ENCODE measurements at places on chromosomes 7 and 10.

DNA sequence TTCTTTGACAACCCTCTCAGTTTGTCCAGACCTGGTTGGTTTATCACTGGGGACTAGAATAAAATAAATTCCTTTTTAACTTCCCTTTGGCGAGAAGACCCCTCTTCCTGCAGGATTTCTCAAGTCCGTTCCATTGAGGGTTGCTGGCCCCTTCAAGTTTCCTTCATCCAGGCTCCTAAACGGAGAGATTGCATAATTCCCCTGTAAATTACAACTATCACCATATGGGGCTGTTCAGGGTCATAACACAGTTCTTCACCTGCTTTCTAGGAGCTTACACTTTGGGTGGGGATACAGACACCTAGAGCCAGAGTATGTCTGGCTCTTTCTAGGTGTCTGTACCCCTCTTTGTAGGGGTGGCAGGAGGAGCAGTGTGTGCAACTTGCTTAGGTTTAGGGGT, 3.3 kb upstream of the COPS6 start:
- DNase-seq, result no peak

DNA sequence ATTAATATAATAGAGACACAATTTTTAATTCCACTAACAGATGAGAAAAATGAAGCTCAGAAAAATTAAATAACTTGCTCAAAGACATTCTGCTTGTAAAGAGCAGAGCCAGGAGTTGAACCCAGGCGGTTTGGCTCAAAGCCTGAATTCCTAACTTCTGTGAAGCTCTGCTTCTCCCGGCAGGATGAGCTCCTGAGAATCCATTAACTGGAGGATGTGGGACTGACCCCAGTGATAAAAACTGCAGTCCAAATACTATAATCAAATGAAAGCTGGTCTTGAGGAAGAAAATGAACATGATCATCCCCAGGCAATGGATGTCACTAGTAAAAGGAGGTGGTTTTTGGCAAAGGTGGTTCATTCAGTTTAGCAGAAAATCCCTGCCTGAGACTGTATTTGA, 898.2 kb downstream of the CCSER2 start:
- DNase-seq, result no peak

GRCh38 chr10:100886091-100886490, 26.7 kb upstream of the SLF2 start:
- DNase-seq, result no peak

- DNase-seq, result no peak
These were observed 14.9 kb upstream of the GIMAP8 start for GRCh38 chr7:150435390-150436073.

- DNase-seq, result no peak
These were observed 1.1 kb downstream of the RALA start for GRCh38 chr7:39624442-39624807.
